Stomach (tissue), 19 donors: ENCODE measurements at places on chromosomes 3 and 15.

- no peaks in the 10 kb centered on the region for H3K4me1 ChIP-seq
- no peaks in the 10 kb centered on the region for H3K36me3 ChIP-seq
- DNase-seq: no peak
- no peaks in the 10 kb centered on the region for H3K27me3 ChIP-seq
- H3K27ac ChIP-seq: no peak overlapping the region
- H3K4me3 ChIP-seq: no peak overlapping the region
Observed at GRCh38 chr3:52777959-52778805, 783 bp downstream of the ITIH1 start.

DNA sequence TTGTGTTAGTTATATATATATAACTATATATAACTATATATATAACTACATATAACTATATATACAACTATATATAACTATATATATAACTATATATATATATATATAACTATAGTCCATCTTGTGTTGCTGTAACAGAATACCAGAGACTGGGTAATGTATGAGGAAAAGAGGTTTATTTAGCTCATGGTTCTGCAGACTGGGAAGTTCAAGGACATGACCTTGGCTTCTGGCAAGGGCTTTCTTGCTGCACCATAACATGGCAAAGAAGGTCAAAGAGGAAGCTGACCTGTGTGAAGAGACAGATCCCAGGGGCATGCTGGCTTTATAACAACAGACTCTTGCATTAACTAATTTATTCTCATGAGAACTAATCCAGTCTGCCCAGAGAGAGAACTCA, 27.6 kb downstream of the KBTBD12 start:
- H3K4me1 ChIP-seq: peaks cover 6% of the 10 kb centered on the region
- no peaks in the 10 kb centered on the region for H3K36me3 ChIP-seq
- H3K27ac ChIP-seq: no peak overlapping the region
- no peak overlapping the region for H3K4me3 ChIP-seq
- H3K27me3 ChIP-seq: no peaks in the 10 kb centered on the region

DNA sequence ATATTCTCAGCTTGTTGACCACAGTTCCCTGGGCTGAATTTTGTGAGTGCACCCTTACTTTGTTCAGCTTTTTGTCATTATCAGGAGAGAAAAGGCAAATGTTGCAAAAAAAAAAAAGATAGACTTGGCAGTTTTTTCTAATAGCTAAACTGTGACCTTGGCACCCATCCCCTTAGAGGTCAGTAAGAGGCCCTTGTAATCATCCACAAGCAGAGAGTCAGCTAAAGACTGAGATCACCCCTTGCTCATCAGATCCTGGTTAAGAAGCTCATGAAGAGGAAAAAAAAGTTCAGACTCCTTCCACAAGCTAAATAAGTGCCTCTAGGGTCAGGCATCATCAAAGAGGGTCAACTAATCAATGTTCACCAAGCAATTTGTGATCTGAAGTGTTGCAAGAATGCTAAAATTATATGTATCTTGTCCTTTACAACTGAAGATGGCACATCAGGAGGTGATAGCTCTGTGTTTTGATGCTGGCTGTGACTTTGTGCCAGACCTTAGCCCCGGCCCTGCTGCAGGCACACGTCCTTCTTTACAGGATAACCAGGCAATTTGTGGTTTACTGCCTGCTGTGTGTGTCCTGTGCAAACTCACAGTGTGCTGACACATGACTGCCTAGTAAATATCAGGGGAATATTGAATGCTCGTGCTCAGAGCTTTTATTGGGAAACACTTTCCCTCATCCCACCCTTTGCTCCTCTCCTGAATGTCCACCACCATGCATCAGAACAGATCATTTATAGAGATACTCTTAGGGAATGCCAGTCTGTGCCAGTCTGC, 262.9 kb downstream of the IL5RA start:
- H3K36me3 ChIP-seq: no peaks in the 10 kb centered on the region
- DNase-seq: no peak
- H3K4me3 ChIP-seq: no peak overlapping the region
- no peak overlapping the region for H3K27ac ChIP-seq
- no peaks in the 10 kb centered on the region for H3K27me3 ChIP-seq
- H3K4me1 ChIP-seq: no peaks in the 10 kb centered on the region

- H3K36me3 ChIP-seq: no peaks in the 10 kb centered on the region
- H3K27me3 ChIP-seq: no peaks in the 10 kb centered on the region
- H3K4me3 ChIP-seq: no peak overlapping the region
- H3K4me1 ChIP-seq: peaks cover 19% of the 10 kb centered on the region
- no peak for DNase-seq
- no peak overlapping the region for H3K27ac ChIP-seq
Observed at GRCh38 chr15:66798426-66799061, 96.5 kb downstream of the SMAD6 start.

DNA sequence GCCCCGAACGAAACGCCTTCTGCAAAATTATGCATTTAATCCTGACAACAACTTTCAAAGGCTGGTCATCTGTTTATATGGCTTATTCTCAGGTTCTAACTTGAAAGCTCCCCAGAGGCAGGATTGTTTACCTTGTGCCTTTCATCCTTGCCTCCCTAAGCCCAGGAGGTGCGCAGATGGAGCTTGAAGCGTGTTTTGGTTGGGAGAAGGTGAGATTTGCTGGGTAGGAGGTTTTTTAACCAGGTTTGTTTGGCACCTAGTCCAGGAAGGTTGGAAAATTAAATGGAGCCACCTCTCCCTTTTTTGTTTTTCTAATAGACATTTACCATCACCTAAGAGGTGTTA, 675 bp downstream of the TSEN2 start:
- H3K27ac ChIP-seq: no peak overlapping the region
- H3K4me1 ChIP-seq: peaks cover 38% of the 10 kb centered on the region
- H3K4me3 ChIP-seq: peak overlapping the region; percentile 92

GRCh38 chr3:137963463-137963862, 46.5 kb upstream of the CLDN18 start:
- no peaks in the 10 kb centered on the region for H3K4me1 ChIP-seq
- H3K27ac ChIP-seq: no peak overlapping the region
- DNase-seq: no peak
- H3K36me3 ChIP-seq: no peaks in the 10 kb centered on the region
- H3K27me3 ChIP-seq: no peaks in the 10 kb centered on the region
- no peak overlapping the region for H3K4me3 ChIP-seq

- H3K27ac ChIP-seq: no peak overlapping the region
- no peaks in the 10 kb centered on the region for H3K4me1 ChIP-seq
- no peak overlapping the region for H3K4me3 ChIP-seq
- H3K36me3 ChIP-seq: no peaks in the 10 kb centered on the region
- H3K27me3 ChIP-seq: no peaks in the 10 kb centered on the region
Observed at GRCh38 chr15:70777170-70777926, 14.0 kb upstream of the UACA start.

DNA sequence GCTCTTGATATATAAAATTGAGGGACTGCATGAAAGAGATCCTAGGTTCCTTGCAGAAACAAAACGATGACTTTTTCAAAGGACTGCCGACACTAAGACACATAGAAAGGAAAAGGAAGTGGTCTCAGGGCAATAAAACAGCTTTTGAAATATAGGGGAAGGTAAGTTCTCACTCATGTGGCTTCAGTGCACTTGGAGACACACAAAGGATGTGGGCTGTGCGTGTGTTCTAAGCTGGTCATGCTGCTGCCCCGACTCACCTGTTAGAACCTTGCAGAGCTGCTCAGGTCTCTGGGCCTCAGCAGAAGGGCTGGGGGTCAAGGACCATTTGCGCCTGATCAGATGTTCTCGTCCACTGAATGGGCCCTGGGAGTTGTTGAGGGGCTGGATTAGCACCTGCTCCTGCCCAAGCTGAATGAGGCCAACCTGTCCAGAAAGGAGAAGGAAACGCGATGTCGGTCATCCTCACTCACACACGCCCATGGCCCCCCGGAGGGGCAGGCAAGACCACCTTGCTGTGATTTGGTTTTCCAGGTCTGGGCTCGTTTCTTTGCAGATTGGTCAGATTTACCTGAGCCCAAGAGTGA, 11.1 kb downstream of the ADAMTS17 start:
- H3K4me1 ChIP-seq: no peaks in the 10 kb centered on the region
- no peak overlapping the region for H3K27ac ChIP-seq
- H3K4me3 ChIP-seq: no peak overlapping the region
- peaks cover 8% of the 10 kb centered on the region for H3K36me3 ChIP-seq
- DNase-seq: peak; percentile 25

- no peaks in the 10 kb centered on the region for H3K4me1 ChIP-seq
- H3K27ac ChIP-seq: no peak overlapping the region
- DNase-seq: no peak
- H3K36me3 ChIP-seq: no peaks in the 10 kb centered on the region
- H3K4me3 ChIP-seq: no peak overlapping the region
Observed at GRCh38 chr3:42001777-42002176, 39.9 kb upstream of the ULK4 start.

GRCh38 chr15:79195802-79196201, 86.7 kb upstream of the ANKRD34C start:
- H3K4me3 ChIP-seq: no peak overlapping the region
- H3K4me1 ChIP-seq: no peaks in the 10 kb centered on the region
- no peak overlapping the region for H3K27ac ChIP-seq
- no peaks in the 10 kb centered on the region for H3K36me3 ChIP-seq
- DNase-seq: no peak
- H3K27me3 ChIP-seq: no peaks in the 10 kb centered on the region

DNA sequence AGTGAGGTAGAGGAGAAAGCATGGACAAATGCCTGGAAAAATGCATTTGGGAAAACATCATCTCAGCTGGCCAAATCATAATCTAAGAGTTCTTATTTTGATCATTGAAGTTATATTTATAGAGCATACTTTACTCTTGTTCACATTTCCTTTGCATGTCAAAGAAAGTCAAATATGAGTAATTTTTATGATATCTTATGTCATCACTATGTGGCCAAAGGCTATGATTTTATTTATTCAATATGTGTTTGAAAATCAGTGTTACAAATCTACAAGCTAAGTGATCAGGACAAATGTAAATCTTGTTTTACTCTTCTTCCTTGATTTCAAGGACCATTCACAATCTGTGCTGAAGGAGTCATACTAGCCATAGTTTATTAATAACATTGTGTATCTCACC, 237.2 kb upstream of the DPH6 start:
- H3K27ac ChIP-seq: no peak overlapping the region
- DNase-seq: no peak
- no peaks in the 10 kb centered on the region for H3K27me3 ChIP-seq
- H3K36me3 ChIP-seq: no peaks in the 10 kb centered on the region
- H3K4me1 ChIP-seq: no peaks in the 10 kb centered on the region

GRCh38 chr3:194760494-194761137, 74.9 kb downstream of the FAM43A start:
- DNase-seq: no peak
- no peaks in the 10 kb centered on the region for H3K27me3 ChIP-seq
- no peaks in the 10 kb centered on the region for H3K36me3 ChIP-seq
- H3K4me3 ChIP-seq: no peak overlapping the region

GRCh38 chr15:101142711-101143110, 109.1 kb downstream of the CHSY1 start:
- H3K36me3 ChIP-seq: no peaks in the 10 kb centered on the region
- peaks cover 2% of the 10 kb centered on the region for H3K4me1 ChIP-seq
- no peaks in the 10 kb centered on the region for H3K27me3 ChIP-seq
- no peak overlapping the region for H3K4me3 ChIP-seq

- H3K4me1 ChIP-seq: no peaks in the 10 kb centered on the region
- no peaks in the 10 kb centered on the region for H3K27me3 ChIP-seq
Observed at GRCh38 chr3:171648069-171648468, 162.2 kb downstream of the PLD1 start.

- no peak overlapping the region for H3K27ac ChIP-seq
- H3K36me3 ChIP-seq: no peaks in the 10 kb centered on the region
- DNase-seq: no peak
Observed at GRCh38 chr3:180624714-180625113, 22.8 kb downstream of the TTC14 start.

GRCh38 chr3:97736928-97737327, 27.6 kb upstream of the ARL6 start:
- no peak overlapping the region for H3K27ac ChIP-seq
- no peaks in the 10 kb centered on the region for H3K4me1 ChIP-seq
- H3K36me3 ChIP-seq: no peaks in the 10 kb centered on the region
- H3K27me3 ChIP-seq: no peaks in the 10 kb centered on the region
- H3K4me3 ChIP-seq: no peak overlapping the region

DNA sequence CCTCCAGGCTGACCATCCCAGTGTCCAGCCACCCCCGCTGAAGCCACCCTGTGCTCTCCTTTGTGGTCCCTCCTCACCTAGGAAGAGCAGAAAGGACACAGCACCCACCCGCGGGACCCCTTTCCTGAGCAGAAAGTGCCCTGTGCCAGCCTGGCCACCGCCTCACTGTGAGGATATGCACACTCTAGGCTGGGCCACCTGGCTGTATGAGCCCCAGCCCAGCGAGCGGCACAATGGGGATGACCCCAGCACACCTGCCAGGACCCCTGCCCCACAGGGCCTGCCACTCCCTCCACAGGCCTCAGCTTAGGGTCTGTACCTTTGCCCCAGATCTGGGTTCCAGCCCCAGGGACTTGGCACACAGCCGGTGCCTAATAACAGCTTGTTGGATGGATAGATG, 47.9 kb upstream of the FURIN start:
- H3K4me1 ChIP-seq: peaks cover 25% of the 10 kb centered on the region
- H3K36me3 ChIP-seq: no peaks in the 10 kb centered on the region
- no peaks in the 10 kb centered on the region for H3K27me3 ChIP-seq
- H3K4me3 ChIP-seq: no peak overlapping the region

DNA sequence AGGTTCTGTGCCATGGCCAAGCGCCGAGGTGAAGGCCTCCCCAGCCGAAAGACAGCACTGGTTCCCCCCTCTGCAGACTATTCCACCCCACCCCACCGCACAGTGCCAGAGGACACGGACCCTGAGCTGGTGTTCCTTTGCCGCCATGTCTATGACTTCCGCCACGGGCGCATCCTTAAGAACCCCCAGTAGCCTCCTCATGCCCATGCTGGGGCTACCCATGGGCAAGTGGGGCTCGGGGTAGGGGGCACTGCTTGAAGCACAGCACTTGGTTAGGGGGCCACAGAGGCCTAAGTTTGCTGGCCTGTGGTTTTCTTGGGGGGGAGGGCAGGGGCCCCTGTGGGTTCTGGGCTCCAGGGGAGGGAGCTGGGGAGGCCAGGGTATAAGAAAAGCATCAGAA, 4.8 kb upstream of the CHST14 start:
- H3K27ac ChIP-seq: peak overlapping the region; percentile 42
- DNase-seq: no peak
- no peaks in the 10 kb centered on the region for H3K27me3 ChIP-seq
- peaks cover 32% of the 10 kb centered on the region for H3K36me3 ChIP-seq

- no peaks in the 10 kb centered on the region for H3K4me1 ChIP-seq
- DNase-seq: no peak
Observed at GRCh38 chr3:157330206-157330605, 106.4 kb upstream of the PTX3 start.

DNA sequence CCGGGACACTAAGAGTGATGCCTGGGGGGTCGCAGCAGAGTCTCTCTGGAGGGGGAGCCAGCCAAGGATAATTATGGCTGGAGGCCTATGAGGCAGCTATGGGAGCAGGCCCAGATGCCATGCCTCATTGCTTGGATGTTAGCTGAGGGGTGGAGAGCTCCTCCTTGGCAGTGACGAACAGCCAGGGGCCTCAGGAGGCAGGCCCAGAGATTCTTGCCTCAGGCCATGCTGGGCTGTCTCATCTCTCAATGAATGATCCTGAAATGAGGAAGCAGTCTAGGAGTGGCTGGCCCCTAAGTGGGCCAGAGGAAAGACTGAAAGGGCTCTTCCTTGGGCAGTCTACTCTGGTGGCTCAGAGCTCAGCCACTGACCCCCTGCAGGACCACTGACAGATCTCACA, 21.3 kb downstream of the KIF9 start:
- H3K4me3 ChIP-seq: no peak overlapping the region
- no peak overlapping the region for H3K27ac ChIP-seq
- H3K36me3 ChIP-seq: no peaks in the 10 kb centered on the region
- no peak for DNase-seq

- peaks cover 83% of the 10 kb centered on the region for H3K4me1 ChIP-seq
- H3K27ac ChIP-seq: peak overlapping the region; percentile 48
- H3K36me3 ChIP-seq: no peaks in the 10 kb centered on the region
- H3K4me3 ChIP-seq: no peak overlapping the region
- DNase-seq: no peak
Observed at GRCh38 chr15:51844747-51845426, 15.4 kb downstream of the TMOD3 start.
